ENCODE measurements at places on chromosomes 2 and 18. TPM values are rescaled to one million over a fixed set of nuclear protein-coding genes. Genes with fewer than 3 reads are reported as not detected.
A peak's percentile ranks its signal among the peaks of the same experiment; 100 is the strongest.

GRCh38 chr2:158716121-158716791, 78.9 kb upstream of the DAPL1 start:
- DNase-seq = no peak
- H3K4me3 ChIP-seq = no peak overlapping the region
- no peaks in the 10 kb centered on the region for H3K27me3 ChIP-seq
- peaks cover 5% of the 10 kb centered on the region for H3K36me3 ChIP-seq
- H3K27ac ChIP-seq = no peak overlapping the region

DNA sequence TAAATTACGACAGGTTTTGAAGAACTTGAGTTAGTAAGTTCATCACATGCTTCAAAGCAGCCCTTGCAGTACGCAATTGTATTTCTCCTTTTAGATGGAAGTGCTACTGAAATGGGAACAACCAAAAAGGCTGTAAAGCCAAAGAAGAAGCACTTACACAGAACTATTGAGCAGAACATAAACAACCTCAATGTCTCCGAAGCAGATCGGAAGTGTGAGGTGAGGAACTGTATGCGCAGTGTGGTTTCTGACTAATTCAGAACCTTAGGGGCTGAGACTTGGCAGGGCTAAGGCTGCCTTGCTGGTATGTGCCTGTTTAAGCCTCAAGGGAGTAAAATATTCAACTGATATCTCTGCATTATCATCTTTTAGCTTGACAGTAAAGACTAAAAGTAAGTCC, 8.4 kb downstream of the NCAPH start:
- H3K4me3 ChIP-seq = no peak overlapping the region
- DNase-seq = no peak
- no peaks in the 10 kb centered on the region for H3K36me3 ChIP-seq
- H3K27ac ChIP-seq = no peak overlapping the region
- H3K4me1 ChIP-seq = no peaks in the 10 kb centered on the region

GRCh38 chr2:174984561-174984960, 20.6 kb downstream of the CHN1 start:
- peaks cover 8% of the 10 kb centered on the region for H3K4me1 ChIP-seq
- no peaks in the 10 kb centered on the region for H3K27me3 ChIP-seq
- H3K27ac ChIP-seq = peak overlapping the region; percentile 25
- no peak overlapping the region for H3K4me3 ChIP-seq
- DNase-seq = no peak

GRCh38 chr2:106614511-106615291, 127.5 kb downstream of the CD8B2 start:
- H3K36me3 ChIP-seq = no peaks in the 10 kb centered on the region
- H3K27ac ChIP-seq = no peak overlapping the region
- DNase-seq = no peak
- H3K4me3 ChIP-seq = no peak overlapping the region
- H3K27me3 ChIP-seq = no peaks in the 10 kb centered on the region
- peaks cover 7% of the 10 kb centered on the region for H3K4me1 ChIP-seq

CYTIP gene
- total RNA-seq = not detected

PAX8 gene
- 1.4 TPM for total RNA-seq

GRCh38 chr2:66275984-66276383, 158.9 kb upstream of the MEIS1 start:
- no peak overlapping the region for H3K4me3 ChIP-seq
- H3K27me3 ChIP-seq = no peaks in the 10 kb centered on the region
- H3K36me3 ChIP-seq = no peaks in the 10 kb centered on the region
- peaks cover 9% of the 10 kb centered on the region for H3K4me1 ChIP-seq
- no peak overlapping the region for H3K27ac ChIP-seq

Measured in glutamatergic neuron (in vitro differentiated cells).